ENCODE measurements at places on chromosomes 7 and 10.

DNA sequence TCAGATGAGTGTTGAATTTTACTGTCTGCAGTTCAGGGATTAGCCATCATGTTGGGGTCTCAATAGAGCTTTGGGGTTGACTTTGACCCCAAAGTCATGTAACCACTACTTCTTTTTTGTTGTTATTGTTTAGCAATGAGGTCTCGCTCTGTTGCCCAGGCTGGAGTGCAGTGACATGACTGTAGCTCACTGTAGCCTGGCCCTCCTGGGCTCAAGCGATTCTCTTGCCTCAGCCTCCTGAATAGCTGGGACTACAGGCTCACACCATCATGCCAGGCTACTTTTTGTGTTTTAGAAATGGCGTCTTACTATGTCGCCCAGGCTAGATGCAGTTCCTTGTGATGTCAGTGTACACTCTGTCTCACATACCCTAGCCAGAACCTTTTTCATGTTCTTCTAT, 598.4 kb downstream of the LRMDA start:
- no peak for DNase-seq

GRCh38 chr7:120337308-120337907, 64.4 kb downstream of the KCND2 start:
- no peak for DNase-seq

DNA sequence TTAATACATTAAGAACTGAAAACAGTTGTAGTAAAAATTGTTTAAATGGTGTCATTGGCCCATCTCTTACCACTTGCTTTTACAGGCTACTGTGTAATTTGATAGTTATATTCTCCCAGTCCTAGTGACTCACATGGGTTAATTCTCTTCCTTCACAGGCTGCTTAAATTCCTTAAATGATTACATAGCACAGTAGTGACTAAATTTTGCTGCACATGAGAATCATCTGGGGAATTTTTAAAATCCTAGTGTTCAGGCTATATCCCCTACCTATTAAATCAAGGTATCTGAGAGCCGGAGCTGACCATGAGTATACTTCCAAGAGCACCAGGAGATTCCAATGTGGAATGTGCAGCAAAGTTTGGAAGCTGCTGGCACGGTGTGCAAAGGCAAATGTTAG, 45.3 kb upstream of the ZNF800 start:
- no peak for DNase-seq

DNA sequence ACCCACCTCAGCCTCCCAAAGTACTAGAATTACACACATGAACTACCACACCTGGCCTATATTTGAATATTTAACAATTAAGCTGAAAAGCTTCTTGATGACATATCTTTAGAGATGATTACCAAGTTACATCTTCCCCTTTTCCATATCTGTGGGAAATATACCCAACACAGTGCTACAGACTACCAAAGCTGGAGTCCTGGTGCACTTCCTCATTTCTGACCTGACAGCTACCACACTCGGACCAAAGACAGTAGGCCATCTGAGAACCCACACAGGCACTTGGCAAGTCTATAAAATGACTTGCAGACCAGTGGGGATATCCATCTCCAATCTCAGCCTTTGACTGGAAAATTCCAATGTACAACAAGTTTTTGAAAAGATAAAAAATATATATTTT, 270.4 kb upstream of the KLF14 start:
- no peak for DNase-seq

DNA sequence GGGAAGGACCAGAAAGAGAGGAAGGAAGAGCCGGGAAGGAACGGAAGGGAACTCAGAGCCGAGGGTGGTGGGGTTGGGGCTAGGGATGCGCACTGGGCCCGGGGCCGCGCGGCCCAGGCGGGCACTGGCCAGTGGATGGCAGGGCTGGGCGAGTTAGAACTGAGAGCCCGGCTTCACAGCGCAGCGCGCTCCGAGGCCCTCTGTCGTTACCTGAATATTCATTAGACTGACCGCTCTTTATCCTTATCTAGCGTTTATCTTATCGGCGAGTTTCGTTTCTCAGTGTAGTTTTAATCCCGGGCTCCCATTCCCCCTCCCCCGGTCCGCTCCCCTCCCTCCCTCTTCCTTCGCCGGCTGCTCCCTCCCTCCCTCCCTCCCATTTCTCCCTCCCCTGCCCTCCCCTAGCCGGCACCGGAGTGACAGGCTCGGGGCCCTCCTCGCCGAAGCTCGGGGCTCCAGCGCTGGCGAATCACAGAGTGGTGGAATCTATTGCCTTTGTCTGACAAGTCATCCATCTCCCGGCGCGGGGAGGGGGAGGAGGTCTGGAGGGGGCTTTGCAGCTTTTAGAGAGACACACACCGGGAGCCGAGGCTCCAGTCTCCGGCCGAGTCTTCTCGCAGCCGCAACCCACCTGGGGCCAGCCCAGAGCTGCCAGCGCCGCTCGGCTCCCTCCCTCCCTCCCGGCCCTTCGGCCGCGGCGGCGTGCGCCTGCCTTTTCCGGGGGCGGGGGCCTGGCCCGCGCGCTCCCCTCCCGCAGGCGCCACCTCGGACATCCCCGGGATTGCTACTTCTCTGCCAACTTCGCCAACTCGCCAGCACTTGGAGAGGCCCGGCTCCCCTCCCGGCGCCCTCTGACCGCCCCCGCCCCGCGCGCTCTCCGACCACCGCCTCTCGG, at the start of gene PAX2:
PAX2 (plus strand) TSS at position 596 of the 895 bp plus-strand sequence. CDS start 679 bp downstream, outside the sequence.
- DNase-seq: no peak
